ENCODE measurements at places on chromosomes 1 and 21. TPM values are rescaled to one million over a fixed set of nuclear protein-coding genes. Genes with fewer than 3 reads are reported as not detected.
A peak's percentile ranks its signal among the peaks of the same experiment; 100 is the strongest.

DNA sequence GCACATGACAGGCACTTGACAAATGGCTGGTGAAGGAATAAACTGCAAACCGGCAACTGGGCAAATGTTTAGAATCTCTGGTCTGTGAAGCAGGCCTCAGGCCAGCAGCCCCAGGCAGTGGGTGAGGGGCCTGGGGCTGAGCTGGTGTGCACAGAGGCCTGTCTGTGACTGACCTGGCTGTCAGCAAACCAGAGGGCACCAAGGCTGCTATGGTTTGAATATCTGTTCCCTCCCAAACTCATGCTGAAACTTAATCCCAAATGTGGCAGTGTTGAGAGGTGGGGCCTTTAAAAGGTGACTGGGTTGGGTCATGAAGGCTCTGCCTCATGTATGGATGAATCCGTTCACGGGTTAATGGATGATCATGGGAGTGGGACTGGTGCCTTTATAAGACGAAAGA lies 139.8 kb downstream of the DMRTB1 start:
- peak; percentile 28 for DNase-seq

SEMA4A gene
- 2.5 TPM for total RNA-seq

LEMD1 gene
- not detected for total RNA-seq

ERRFI1 gene
- total RNA-seq, result 26.4 TPM

DNA sequence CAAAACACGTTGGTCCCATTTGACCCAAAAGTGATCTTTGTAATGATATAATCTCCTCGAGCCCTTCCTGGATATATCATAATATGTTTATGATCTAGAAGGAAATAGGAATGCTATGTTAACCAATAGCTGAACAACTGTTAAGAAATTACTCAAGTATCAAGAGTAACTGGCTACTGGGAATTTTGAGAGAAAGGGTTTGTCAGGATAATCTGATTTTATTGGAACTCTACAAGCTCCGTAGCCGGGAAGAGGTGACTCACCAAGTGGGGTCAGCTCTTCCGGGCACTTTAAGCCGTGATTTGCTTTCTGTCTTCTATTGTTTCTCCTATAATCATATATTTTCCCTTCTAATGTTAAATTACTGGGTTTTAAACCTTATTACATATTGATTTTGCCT lies 250.5 kb upstream of the POGK start:
- DNase-seq, result no peak

DNA sequence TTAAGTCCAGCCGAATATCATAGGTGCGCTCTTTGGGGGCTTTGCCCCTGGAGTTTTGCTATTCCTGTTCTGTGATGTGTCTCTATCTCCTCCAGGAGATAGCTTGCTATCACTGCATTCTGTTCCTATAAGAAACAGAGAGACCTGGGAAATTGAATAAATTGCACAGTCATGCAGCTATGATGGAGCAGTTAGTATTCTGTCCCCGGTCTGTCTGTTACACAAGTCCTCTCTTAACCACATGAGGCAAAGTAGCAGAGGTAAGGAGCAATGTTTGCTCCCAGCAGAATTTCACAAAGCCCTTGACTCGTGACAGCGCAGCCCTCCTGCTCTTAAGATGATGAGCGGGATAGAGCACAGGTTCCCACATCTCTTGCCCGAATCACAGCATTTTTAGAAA lies 63.9 kb upstream of the GRHL3 start:
- DNase-seq, result no peak

DNA sequence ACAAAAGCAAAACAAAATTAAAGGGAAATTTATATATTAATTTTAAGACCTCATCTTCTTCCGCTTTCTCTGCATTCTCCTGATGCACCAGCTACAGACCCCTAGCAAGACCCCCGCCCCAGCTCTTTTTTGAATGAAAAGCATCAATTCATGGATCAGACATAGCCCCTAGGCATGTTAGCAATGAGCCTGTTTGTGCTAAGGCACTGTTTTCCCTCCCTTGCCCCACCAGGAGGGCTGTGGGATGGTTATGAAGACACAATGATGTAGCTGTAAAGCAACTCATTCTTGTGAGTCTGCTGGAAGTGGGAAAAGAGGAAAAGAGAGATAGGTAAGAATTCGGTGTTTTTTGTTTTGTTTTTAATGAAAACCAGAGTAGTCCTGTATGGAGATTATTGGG lies 88.5 kb upstream of the ZBTB18 start:
- DNase-seq, result no peak

Measured in chondrocyte (in vitro differentiated cells).